ENCODE measurements at places on chromosomes 1 and 21.

DNA sequence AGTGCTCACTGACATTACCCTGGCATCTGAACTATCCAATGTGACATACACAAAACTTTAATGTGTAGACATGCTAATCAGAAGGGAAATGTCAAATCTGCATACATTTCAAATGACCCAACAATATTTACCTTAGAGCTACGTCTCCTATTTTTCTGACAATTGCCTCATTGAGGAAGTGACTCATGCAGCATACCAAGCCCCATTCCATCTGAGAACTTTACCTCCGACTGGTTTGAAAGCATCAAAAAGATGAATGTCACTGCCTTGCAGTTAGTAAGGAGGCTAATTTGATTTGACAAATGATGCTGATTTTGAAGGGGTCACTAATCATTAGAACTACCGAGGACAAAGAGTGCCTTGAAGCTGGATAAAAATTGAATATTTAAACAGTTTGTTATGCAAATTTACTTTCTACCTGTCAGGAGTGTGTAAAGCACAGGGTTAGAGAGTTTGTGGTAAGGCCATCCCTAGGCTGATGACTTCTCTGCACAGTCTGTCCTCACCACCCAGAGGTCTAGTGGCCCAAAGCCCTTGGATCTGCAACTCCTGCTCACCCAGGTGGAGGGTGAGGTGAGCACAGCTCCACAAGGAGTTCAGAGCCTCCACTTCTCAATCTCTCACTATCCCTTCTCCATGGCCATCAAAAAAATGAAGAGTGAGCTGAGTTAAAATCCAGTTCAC, 500.3 kb upstream of the C1orf87 start:
- no peak for DNase-seq

DNA sequence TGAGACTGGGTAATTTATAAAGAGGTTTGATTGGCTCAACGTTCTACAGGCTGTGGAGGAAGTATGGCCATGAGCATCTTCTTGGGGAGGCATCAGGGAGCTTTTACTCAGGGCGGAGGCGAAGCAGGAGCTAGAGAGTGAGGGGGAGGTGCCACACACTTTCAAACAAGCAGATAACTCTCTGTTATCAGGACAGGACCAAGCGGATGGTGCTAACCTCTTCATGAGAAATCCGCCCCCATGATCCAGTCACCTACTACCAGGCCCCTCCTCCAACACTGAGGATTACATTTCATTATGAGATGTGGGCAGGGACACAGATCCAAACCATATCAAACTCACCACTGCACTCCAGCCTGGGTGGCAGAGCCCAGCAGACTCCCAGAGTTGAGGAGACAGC, 11.5 kb upstream of the LRRC47 start:
- no peak for DNase-seq

DNA sequence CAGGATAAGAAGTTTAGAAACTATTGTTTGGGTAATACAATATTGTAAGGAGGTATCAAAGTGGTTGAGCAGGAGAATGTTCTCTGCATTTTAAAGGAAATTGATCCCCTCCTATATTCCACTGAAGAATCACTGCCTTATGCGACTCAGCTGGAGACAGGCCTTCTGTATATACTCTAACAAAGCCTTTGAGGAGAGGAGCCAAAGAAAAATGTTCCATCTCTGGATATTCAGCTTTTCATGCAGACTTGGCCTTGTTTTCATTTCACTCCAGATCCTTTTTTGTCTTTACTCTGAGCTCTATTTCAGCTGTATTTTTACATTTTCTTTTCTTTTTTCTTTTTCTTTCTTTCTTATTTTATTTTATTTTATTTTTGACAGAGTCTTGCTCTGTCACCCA, 42.1 kb upstream of the S1PR1 start:
- no peak for DNase-seq

DNA sequence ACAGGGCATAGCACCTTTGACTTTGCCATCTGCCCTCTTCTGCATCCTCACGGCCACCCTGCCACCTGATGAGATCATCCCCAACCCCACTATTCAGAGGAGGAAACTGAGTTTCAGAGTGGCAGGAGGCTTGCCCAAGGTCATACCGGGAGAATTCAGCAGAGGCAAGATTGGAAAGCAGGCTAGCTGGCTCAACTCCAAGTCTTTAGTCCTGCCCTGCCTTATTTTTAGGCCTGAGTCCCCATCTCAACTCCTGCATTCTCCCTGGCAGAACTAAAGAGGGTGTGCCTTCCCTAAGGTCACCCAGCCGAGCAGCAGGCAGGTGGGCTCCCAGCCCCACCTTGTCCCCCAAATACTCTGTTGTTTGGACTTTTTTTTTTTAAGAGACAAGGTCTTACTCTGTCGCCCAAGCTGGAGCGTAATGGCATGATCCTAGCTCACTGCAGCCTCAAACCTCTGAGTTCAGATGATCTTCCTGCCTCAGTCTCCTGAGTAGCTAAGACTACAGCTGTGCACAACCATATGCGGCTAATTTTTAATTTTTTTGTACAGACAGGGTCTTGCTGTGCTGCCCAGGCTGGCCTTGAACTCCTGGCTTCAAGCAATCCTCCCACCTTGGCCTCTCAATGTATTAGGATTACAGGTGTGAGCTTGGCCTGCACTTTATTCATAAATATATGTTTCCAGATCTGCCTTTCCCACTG, 13.8 kb upstream of the FGR start:
- no peak for DNase-seq
